SK-N-DZ (cell line): ENCODE measurements at places on chromosomes 3 and 15.

DNA sequence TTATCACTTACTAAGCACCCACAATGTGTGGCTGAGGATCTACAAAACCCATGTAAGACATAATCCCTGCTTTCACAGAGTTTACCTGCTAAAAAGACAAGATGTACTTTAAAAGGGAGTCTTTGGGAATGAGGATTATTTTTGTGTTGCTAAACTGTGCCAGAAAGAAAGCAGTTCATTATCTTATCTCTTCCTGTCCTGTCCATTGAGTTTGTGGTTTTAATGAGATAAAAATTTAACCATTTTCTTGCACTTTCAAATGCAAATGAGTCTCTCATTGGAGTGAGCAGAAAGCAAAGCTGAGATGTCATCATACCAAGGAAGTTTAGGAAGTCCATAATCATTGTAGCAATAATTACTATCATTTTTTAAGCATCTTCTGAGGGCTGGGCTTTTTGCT lies 231.2 kb upstream of the ADAMTS9 start:
- no peak for DNase-seq

GRCh38 chr3:32733631-32734229 lies 48.7 kb downstream of the CNOT10 start:
- DNase-seq: peak; percentile 46

DNA sequence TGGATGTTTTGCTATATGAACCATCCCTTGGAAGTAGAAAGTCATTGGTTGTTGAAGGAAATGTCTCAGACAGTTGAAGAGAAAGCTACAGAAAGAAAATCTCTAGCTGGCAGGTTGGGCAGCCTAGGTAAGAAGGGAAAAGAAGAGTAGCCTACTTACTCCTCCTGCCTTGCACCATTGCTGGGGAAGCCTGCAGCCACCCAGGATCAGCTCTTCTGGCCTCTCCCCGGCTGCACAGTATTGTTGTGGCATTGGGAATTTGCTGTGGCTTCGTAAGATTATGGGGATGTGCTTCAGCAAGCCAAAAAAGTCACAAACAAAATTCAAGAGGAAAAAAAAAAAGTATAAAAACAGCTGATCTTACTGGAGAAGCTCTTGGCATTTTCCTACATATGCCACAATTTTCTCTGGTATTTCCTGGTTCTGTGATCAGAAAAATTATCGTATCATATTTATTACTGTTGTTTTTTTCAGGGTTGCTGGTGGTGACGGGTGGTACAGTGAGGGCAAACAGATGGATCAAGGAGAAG lies 154.2 kb downstream of the TIGIT start:
- no peak for DNase-seq

- DNase-seq: no peak
These were observed 245.7 kb downstream of the FHIT start for GRCh38 chr3:61005591-61005990.

DNA sequence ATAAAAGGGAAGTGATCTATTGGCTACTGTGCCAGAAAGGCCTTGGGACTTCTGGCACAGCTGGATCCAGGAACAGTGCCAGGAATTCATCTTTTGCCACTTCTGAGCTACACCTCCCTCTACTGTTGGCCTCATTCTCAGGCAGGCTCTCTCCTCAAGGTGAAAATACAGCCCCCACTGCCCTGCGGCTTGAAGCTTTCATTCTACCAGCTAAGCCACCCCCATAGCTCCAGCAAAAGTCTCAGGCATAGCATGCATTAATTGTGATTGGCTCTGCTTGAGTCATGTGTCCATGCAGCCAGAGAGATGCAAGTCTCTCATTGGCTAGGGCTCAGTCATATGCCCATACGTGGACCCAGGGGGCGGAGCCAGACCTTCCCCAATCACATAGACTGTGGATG lies 142.4 kb downstream of the TPRA1 start:
- DNase-seq: no peak

- no peak for DNase-seq
These were observed 21.1 kb upstream of the SLC41A3 start for GRCh38 chr3:126104742-126105605.

DNA sequence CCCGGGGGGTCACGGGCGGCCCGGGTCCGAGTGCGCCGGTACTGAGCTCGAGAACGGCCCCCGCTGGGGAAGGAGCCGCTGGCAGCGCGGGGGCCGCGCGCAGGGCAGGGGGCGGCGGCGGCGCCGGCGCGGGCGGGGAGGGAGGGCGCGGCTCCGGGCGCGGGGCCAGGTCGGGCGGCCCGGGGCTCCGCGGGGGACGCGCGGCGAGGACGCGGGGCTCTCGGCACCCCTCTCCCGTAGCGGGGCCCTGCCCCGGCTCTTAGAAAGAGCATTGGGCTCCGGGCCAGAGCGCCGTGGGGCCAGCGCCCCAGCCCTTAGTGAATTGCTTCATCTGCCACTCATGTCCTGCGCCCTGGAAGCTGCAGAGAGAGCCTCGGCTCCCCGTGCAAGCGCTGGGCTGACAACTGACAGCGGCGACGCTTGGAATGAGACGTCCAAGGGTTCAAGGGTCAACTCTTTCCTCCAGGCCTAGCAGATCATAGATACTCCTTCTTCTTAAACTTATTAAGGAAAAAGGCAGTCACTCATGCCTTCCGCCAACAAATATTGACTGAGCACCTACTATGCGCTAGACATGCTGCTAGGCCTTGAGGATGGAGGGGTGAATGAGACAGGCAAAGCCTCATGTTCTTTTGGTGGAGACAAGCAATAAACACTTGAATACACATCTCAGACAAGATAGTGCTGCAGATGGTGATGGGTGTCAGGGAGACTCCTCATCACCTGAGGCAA lies 140.8 kb downstream of the SMAD6 start:
- peak; percentile 30 for DNase-seq

DNA sequence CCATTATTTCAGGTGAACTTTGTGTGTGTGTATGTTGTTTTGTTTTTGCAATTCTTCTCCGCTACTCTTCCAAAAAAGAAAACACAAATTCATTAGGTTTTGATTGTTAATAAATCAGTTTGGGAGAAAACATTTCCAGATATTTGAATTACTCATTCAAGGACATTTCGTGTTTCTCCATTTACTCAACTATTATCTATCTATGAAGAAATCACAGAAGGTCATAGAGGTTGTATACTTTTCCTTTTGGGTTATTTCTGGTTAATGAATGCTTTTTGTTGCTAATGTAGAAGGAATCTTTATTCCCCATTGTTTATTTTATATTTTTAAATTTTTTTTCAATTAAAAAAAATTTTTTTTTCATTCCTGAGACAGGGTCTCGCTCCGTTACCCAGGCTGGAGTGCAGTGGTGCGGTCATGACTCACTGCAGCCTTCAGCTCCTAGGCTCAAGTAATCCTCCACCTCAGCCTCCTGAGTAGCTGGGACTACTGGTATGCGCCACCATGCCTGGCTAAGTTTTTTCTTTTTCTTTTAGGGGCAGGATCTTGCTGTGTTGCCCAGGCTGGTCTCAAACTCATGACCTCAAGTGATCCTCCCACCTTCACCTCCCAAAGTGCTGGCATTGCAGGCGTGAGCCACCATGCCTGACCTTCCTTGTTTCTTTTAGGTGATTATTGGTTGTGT lies 28.4 kb downstream of the IGF1R start:
- no peak for DNase-seq

DNA sequence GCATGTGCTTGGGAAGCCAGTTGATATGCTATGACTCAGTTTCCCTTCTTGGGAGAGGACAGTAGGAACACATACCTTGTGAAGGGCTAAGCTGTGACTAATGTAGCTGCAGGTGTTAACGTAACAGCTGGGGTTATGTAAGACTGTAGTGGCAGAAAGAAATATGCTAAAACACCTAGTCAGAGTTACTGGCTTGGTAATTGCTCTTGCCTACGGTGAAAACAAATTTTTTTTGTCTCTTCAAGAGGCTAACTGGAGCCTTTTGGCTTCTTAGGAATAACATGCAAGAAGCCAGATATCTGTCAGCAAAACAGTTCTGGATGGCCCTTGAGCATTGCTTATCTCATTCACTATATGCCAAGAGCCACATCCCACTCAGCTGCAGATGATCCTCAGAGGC lies 1.4 kb downstream of the MAPKBP1 start:
- DNase-seq: no peak

DNA sequence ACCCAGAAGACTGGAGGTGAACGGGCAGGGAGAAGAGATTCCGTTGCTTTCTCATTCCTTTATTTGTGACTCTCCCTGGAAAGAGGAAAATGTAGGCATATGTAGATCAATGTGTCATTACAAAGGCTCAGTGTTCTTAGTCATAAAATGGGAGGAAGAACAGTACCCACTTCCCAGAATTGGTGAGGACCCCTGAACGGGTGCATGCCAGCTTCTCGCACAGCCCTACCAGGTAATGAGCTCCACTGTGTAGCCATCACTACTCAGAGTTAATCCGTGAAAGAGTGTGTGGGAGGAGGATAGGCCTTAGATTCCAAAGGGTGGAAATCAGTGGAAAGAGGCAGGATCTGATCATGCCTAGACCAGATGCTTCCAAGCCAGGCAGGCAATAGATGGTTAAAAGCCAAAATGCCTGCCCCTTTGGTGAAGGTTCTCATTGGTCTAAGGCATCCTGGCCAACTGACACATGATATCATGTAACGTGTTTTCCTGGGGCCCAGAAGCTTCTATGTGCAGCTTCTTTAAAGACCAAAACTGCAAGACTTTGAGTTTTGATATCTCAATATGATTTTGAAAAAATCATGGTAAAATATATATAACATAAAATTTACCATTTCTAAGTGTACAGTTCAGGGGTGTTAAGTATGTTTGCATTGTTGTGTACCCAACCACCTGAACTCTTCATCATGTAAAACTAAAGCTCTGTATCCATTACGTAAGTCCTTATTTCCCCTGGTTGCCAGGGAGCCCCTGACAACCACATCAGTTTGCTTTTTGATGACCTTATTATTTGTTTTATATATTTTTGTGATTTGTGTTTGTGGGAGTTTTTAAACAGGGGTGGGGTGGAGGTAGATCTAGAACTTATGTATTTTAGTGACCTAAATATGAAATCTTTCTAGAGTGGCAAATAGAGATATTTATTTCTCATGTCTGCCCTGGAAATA lies 402.2 kb upstream of the CFAP20DC start:
- DNase-seq: no peak

GRCh38 chr15:70245932-70246622 lies 148.4 kb upstream of the TLE3 start:
- no peak for DNase-seq

GRCh38 chr15:67074886-67075229 lies 9.5 kb downstream of the SMAD3 start:
- DNase-seq: no peak

- DNase-seq: no peak
These were observed 78.8 kb downstream of the EOMES start for GRCh38 chr3:27643355-27643754.
